COR-L47 (cell line): ENCODE measurements at places on chromosomes 6 and 20.
A peak's percentile ranks its signal among the peaks of the same experiment; 100 is the strongest.

DNA sequence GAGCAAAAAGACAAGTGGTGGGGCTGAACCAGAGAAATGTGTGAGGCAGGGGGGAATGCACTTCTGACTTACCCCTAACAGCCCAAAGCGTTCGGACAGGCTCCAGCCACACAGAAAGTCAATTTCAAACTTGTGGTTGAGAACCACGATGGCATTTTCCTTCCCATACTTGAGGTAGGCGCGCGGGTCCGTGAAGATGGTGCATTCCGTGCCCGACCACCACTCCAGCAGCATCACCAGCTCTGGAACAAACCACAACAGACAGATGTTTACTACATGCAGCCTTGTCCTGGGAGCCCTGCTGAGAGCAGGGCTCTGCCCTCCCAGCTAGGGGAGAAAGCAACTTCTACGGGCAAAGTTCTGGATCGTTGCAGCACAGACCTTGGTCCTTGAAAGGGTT, 107.7 kb downstream of the AGPAT4 start:
- DNase-seq = no peak

DNA sequence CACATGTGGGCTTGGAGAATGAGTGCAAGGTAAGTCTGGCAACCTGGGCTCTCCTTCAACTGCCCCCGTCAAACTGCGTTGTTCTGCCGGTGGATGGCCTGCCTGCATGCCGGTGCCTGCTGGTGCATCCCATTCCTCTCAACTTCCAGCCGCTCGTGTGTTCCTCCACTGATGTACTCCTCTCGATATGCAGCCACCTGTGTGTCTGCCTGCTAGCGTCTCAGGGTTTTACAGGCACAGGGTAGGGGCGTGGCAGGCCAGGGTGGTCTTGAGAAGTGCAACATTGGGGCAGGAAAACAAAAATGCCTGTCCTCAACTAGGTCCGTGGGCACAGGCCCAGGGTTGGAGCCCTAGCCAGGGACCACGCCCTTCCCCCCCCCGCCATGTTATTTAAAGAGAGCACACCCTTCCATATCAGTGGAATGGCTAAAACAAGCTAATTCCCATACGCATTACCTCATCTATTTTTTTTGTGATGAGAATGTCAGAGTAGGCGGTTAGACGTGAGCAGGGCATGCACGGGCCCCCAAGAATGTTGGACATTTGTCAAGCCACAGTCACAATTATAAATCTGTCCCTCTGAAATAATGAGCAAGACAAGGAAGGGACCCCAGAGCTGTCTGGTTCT, 33.2 kb downstream of the SERPINB6 start:
- DNase-seq = no peak

- no peak for DNase-seq
Measured at GRCh38 chr6:112014483-112014882, 39.4 kb upstream of the CCN6 start.

- no peak for DNase-seq
Measured at GRCh38 chr20:46709055-46709458, 392 bp upstream of the SLC2A10 start.

DNA sequence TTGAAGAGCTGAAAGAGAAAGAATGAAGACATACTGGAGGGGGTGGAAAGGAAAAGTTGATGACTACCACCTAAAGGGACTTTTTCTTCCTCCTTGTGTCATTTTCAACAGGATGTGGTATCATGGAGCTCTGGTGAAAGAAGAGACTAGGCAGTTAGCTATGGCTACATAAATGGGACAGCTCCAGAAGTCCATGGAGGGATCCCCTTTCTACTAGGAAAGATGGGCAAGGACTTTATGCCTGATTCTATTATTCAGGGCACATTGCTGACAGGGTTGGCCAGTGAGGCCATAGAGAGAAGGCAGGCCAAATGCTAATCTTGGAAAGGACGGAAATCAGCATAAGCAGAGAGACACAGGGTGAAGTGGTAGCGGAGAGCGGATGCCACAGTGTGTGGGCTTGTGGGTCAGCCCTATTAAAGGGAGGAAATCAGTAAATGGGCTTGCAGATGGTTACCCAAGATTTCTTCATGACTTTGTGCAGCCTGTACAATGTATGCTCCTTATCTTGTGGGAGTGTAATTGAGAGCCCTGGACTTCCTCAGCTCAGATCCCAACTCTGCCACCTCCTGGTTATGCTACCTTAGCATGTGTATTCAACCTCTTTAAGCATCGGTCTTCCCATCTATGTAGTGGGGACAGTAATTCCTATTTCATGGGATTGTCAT, 77.4 kb upstream of the TMEM170B start:
- no peak for DNase-seq

DNA sequence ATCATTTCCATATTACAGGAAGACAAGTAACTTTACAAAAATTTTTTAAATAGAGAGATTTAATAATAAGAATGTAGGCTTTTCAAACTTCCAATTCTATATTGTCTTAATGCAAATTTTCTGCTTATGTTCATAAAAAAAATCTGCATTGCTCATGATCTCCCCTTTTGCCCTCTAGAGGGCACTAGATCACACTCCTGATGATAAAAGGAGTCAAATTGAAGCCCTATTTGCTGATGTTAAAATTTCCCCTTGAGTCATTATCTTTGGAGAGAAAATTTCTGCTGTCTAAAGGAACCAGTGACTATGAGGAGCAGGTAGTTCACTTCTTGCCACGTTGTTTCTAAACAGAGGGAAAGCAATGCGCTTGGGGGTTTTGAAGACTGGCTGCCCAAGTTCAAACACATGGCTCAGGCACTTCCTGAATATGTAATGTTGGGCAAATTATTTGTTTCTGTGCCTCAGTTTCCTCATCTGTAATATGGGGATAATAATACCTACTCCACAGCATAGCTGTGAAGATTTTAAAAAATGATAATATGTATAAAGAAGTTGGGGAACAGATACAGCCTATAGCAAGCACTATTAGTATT, 874.2 kb downstream of the TFAP2A start:
- peak; percentile 58 for DNase-seq

DNA sequence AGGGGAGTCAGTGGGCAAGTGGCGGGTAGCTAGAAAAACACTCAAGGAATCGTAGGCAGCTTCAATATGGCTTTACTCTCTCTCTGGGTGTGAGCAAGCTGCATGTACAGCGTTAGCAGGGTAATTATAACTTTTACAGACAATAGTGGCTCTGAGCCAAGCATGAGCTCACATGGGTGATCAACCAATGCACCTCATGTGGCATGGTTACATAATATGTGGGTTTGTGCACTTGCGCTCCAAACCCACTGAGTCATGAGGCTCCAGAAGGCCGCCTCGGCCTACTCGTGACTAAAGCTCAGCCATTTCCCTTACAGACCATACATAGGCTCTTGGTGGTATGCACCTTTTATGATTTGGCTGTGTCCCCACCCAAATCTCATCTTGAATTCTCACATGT, 78.4 kb upstream of the FBXL4 start:
- no peak for DNase-seq

DNA sequence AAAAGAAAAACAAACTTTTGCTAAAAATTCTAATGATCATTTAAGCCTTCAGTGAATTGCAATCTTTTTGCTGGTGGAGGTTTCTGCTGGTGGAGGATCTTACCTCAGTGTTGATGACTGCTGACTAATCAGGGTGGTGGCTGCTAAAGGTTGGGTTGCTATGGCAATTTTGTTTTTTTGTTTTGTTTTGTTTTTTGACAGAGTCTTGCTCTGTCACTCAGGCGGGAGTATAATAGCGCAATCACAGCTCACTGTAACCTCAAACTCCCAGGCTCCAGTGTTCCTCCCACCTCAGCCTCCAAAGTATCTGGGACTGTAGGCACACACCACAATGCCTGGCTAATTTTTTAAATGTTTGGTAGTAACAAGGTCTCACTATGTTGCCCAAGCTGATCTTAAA, 94.7 kb downstream of the ANKRD6 start:
- DNase-seq = no peak

- DNase-seq = no peak
Measured at GRCh38 chr20:50645253-50646068, 45.9 kb downstream of the RIPOR3 start.

DNA sequence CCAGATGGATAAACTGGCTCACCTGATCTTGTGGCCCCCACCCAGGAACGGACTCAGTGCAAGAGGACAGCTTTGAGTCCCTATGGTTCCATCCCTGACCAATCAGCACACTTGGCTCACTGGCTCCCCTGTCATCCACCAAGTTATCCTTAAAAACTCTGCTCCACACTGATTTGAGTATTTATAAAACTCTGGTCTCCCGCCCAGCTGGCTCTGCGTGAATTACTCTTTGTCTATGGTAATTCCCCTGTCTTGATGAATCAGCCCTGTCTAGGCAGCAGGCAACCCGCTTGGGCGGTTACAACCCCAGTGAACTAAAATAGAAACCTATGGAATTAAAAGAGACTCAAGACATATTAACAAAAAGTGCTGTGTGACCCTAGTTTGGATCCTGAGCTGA, 38.1 kb upstream of the CD83 start:
- DNase-seq = no peak

DNA sequence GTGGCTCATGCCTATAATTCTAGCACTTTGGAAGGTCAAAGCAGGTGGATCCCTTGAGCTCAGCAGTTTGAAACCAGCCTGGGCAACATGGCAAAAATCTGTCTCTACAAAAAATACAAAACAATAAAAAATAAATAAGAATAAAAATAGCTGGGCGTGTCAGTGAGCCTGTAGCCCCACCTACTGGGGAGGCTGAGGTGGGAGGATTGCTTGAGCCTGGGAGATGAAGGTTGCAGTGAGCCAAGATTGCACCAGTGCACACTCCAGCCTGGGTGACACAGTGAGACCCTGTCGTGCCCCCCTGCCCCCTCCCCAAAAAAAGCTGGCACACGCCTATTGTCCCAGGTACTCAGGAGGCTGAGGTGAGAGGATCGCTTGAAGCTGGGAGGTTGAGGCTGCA, 35.1 kb upstream of the SRPK1 start:
- DNase-seq = no peak

GRCh38 chr20:35298264-35298663, 6.0 kb upstream of the FAM83C start:
- DNase-seq = no peak

GRCh38 chr20:60700728-60701127, 551.3 kb upstream of the CDH4 start:
- DNase-seq = no peak
